ENCODE measurements at places on chromosomes 2 and 18.

- no peak for DNase-seq
These were observed 82.7 kb downstream of the LAMA1 start for GRCh38 chr18:7034924-7035323.

- DNase-seq = no peak
These were observed 540.2 kb downstream of the LRP1B start for GRCh38 chr2:141590620-141591019.

- DNase-seq = no peak
These were observed 175.8 kb upstream of the CDH20 start for GRCh38 chr18:61157451-61157850.

- DNase-seq = no peak
These were observed 1505.8 kb upstream of the SLC39A10 start for GRCh38 chr2:194151231-194151630.

DNA sequence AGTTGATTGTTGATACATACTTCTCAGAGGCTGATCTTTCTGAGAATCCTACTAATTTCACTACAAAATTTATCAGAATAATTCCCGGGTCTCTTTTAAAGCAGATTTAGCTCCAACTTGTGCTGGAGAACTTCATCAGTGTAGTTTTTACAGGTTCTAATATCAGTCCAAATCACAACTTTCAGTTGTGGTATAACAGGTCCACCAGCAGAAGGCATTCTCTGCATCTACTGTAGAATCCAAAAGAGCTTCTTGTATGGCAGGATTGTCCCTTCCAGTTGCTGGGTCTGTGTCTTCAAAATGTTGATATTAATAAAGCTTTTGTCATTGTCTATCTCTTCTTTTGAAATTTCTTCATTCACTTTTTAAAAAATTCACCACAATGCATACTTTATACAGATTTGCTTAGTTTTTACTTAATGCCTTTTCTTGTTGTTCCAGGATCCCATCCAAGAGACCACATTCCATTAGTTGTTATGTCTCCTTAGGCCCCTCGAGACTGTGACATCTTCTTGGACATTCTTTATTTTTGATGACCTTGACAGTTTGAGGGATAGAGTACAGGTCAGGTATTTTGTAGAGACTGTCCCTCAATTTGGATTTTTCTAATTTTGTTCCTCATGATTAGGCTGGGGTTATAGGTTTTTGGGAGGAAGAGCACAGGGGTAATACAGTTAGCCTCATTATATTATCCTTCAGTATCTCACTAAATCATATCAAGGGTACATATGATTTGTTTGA, 490.5 kb upstream of the MEX3C start:
- no peak for DNase-seq

- DNase-seq = peak; percentile 5
These were observed 274.6 kb downstream of the LRATD1 start for GRCh38 chr2:14907014-14907612.

GRCh38 chr2:233280114-233280693, 27.4 kb upstream of the SAG start:
- DNase-seq = no peak

DNA sequence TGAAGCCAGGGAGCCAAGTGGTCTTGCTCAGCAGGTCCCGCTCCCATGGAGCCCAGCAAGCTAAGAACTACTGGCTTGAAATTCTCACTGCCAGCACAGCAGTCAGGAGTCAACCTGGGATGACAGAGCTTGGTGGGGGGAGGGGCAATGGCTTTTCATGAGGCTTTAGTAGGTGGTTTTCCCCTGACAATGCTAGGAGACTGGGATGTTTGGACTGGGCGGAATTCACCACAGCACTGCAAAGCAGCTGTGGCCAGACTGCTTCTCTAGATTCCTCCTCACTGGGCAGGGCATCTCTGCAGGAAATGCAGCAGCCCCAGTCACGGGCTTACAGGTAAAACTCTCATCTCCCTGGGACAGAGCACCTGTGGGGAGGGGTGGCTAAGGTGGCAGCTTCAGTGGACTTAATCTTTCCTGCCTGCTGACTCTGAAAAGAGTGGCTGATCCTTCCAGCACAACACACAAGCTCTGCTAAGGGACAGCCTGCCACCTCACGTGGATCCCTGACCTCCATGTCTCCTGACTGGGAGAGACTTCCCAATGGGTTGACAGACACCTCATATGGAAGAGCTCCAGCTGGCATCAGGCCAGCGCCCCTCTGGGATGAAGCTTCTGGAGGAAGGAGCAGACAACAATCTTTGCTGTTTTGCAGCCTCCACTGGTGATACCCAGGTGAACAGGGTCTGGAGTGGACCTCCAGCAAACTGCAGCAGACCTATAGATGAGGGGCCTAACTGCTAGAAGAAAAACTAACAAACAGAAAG, 349.7 kb upstream of the ST6GAL2 start:
- no peak for DNase-seq

GRCh38 chr18:24818441-24818840, 358.0 kb downstream of the HRH4 start:
- DNase-seq = no peak

DNA sequence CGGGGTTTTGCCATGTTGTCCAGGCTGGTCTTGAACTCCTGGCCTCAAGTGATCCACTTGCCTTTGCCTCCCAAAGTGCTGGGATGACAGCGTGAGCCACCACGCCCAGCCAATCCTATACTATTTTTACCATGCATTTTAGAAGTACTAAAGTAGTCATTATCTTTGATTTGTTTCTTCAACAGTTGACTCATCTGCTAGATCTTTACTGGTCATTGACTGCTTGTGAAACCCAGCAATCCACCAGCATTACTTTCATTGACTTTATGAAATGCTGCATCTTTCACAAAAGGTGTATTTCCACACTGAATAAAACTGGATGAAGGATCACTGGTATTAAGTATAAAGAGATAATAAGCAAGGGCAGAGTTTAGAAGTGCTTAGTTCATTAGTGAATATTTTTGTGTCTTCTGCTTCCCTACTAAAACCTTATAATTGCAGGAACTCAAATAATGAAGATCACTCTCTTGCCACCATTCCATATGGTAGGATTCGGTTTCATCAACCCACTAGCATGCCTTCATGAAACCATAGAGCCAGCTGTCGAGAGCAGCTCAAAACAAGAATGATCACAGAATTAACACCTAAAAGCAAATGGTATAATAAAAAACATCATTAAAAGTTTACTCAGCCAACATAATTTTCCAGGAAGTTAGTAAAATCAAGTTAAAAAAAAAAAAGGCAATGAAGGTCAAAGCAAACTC, 33.1 kb downstream of the IRS1 start:
- DNase-seq = no peak

DNA sequence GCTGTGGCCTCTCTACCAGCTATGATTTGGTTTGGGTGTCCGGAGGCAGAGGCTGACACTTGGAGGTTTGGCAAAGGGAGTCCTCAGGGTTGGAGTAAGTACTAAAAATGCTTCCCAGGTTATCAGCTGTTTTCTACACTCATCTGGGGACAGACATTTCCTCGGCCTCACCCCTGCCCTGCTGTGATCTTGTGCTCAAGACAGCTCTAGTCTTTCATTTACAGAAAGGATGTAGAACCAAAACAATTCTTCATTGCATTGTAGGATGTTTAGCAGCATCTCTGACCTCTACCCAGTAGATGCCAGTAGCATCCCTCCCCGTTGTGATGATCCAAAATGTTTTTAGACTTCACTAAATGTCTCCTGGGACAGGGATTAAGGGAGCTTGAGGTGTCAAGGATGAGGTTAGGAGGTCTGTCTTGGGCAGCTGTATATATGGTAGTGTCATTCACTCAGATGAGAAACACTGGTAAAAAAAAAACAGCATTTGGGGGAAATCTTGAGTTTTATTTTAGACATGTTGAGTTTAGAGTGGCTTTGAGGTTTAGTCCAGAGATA, 26.6 kb downstream of the CD28 start:
- no peak for DNase-seq

GRCh38 chr2:151156431-151156830, 105.2 kb downstream of the RBM43 start:
- no peak for DNase-seq

DNA sequence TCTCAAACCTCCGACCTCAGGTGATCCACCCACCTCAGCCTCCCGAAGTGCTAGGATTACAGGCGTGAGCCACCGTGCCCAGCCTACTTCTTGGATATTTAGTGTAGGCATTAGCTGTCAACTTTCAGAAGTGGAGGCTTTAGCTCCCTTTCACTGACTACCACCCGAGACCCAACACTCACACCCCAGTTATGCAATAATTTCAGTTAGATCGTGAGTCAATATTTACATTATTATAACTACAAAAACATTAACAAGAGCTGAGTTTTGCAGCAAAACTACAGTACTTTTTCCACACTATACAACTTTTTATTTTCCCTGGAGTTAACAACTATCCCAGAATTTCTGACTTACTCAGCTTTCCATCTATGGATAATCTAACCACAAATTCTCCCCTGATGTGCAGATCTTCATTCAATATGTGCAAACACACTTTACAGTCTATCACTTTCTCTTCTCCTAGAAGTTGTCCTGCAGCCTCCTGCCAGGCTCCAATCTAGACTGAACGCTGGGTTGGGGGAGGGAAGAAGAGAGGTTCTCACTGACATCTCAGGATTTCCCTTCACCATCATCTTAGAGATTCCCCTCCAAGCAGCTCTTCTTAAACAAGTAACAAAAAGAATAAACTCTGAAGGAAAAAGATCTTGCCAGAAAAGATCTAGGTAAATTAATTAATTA, 10.1 kb downstream of the TBC1D8 start:
- no peak for DNase-seq

GRCh38 chr2:116057538-116057937, 1615.1 kb downstream of the DPP10 start:
- no peak for DNase-seq

DNA sequence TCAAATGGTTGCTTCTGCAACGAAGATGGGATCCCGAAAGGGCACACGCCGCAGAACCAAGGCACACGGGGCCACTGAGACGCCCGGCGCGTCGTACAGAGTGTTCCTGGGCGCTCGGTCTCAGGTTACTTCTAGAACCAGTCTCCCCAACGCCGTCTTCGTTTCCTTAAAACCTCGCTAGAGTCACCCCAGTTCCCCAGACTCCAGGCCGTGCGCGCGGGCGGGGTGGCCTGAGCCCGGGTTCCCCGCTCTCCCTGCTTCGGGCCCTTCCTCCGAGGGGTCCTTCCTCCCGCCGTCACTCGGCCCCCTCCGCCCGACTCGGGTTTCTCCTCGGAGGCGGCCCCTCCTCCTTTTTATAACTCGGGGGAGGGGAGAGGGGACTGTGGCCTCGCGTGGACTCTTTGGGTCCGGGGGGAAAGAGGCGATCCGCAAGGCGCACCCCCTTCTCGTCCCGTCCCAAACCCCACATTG, 774 bp upstream of the FZD7 start:
- peak; percentile 26 for DNase-seq

- DNase-seq = no peak
These were observed 17.5 kb downstream of the NOSTRIN start for GRCh38 chr2:168819829-168820489.

- no peak for DNase-seq
These were observed 57.8 kb downstream of the ADD2 start for GRCh38 chr2:70710038-70710690.

- no peak for DNase-seq
These were observed at the start of gene AGXT for GRCh38 chr2:240868286-240869108. AGXT (plus strand) TSS chr2:240868824; CDS start chr2:240868866, 42 bp downstream.

GRCh38 chr2:108548208-108549003, 14.1 kb downstream of the LIMS1 start:
- no peak for DNase-seq

- no peak for DNase-seq
These were observed 181.5 kb upstream of the ACVR2A start for GRCh38 chr2:147663153-147663961.

- no peak for DNase-seq
These were observed 7.9 kb upstream of the ARPC2 start for GRCh38 chr2:218209078-218209477.

- DNase-seq = no peak
These were observed 165.0 kb downstream of the ZEB2 start for GRCh38 chr2:144354953-144355352.

GRCh38 chr2:231521-232185, 32.2 kb downstream of the SH3YL1 start:
- no peak for DNase-seq

GRCh38 chr2:207387001-207387571, 142.7 kb upstream of the CREB1 start:
- DNase-seq = no peak

- DNase-seq = no peak
These were observed 15.7 kb downstream of the CRIM1 start for GRCh38 chr2:36371070-36371874.

DNA sequence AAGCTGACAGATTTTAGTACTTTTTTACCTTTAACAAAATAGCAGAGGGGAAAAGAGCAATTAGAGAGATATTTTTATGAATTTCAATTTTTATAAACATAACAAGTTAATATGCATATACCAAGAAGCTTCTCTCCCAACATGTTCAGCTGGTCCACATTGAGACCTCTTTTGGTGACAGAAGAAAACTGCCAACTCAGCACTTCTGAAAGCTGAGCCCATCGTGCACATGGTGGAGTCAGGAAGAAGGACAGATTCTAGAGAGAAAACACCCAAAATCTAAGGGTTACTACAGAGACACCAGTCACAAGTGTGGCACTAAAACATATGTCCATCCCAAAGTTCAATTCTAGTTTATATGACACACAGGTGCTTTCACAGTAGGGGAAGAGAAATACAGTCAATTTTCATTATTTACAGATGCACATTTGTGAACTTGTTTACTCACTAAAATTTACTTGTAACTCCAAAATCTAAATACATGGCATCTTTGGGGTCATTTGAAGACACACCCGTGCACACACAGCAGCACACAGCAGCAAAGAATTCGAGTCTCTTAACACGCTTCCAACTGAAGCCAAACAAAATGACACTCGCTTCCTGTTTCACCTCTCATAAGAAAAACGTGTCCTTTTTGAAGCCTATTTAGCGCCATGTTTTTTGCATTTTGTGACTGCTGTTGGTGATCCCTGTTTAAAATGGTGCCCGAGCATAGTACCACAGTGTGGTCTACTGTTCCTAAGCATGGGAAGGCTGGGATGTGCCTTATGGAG, 31.5 kb downstream of the STAT1 start:
- no peak for DNase-seq

DNA sequence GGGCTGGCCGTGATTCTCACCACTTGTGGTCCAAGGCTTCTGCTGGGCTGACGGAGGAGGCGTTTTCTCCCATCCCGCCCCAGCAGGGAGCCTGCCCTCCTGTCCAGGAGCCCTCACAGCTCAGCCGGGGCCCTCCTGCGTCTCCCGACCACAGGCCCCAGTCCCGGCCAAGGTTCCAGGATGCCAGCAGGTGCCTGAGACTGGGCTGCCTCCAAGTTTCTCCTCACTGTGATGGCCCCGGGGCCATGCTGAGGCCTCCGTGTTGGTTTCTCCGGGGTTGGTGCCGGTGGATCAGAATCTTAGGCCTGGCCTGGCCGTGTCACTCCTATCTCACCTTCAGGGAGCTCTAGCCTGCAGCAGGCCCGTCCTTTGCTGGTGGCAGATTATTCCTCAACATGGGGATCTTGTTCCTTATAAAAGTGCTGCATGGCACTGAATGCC, 5.9 kb downstream of the KCNG2 start:
- DNase-seq = no peak

DNA sequence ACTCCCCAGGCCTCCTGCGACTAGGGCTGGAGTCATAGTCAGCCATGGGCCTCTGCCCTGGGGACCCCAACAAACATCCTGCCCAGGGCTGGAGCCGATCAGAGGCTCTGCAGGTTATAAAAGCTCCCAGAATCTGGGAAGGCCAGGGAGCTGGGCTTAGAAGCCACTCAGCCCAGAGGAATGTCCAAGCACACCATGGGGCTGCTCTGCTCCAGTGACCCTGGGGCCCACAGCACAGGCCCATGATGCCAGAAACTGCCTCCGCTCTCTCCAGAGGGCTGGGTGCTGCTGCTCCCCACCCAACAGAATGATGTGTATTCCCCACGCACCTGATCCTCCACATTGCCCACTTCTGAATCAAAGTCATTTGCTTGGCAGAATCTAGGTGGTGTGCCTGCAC, 88.5 kb downstream of the ARMC9 start:
- no peak for DNase-seq
